Activated CD8-positive, alpha-beta T cell treated with anti-CD3 and anti-CD28 coated beads for 36 hours (primary cell): ENCODE measurements at places on chromosomes 12 and 14.
A peak's percentile ranks its signal among the peaks of the same experiment; 100 is the strongest.

- no peak for DNase-seq
These were observed 4.1 kb downstream of the PELI2 start for GRCh38 chr14:56122301-56122700.

DNA sequence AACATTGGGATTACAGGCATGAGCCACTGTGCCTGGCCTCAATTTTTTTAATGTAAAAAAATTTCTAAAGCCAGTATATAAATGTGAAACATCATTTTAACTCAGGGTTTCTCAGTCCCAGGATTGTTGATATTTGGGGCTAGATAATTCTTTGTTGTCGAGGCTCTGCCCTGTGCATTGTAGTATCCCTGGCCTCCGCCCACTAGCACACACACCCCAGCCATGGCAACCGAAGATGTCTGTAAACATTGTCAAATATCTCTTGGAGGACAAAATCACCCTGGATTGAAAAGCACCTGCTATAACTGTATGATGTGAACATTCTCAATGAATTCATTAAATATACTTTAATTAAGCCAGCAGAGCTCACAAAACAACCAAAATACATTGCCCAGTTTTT lies 8.4 kb upstream of the CIT start:
- DNase-seq, result no peak

GRCh38 chr12:110165540-110166159 lies 41.5 kb downstream of the IFT81 start:
- no peak for DNase-seq

- DNase-seq, result no peak
These were observed 491.5 kb downstream of the SLC6A15 start for GRCh38 chr12:84421103-84421502.

DNA sequence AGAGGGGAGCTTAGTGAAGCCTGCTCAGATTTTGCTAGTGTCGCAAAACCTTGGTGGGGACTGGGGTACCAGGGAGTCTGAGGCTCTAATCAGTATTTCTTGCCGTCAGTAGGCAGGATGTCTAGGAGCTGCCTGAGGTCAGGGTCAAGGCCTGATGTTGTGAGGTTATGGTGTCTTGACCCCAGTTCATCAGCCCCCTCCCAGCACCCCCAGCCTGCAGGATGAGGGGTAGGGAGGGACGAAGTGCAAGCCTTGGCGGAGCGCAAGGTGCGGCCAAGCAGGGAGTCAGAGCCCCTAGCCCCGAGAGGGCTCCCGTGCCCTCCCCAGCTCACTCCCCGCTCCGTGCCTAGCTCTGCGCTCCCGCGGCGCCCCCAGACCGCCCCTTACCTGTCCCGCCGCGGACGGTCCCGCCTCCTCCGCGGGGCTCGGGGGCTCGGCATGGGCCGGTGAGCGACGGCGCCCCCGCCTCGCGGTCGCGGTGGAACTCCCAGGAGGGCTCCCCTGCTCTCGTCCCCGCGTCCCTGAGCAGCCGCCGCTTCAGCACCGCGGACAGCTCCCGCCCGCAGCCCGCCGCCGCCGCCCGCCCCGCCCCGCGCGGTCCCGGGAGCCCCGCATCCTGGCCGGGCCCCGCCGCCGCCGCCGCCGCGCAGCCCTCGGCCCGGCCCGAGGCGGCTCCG lies 347 bp downstream of the SYNDIG1L start:
- DNase-seq, result peak; percentile 47

DNA sequence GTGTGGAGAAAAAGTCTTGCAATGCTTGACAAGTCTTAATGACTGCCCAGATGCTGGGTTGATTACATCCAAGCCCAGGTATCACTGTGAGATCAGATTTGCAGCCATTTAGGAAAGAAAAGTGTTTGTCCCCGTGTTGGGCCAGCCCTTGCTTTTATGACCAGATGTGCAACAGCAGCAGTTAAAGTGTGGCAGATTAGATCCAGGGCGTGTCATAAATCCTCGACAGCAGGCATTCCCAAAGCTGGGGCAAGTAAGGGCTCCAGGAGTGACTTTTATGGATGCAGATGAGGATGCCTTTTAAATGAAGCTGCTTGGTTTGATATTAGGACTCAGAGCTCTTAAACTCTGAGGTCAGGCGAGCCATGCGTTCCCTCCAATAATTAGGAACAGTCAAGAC lies 1.7 kb downstream of the SMOC1 start:
- no peak for DNase-seq

DNA sequence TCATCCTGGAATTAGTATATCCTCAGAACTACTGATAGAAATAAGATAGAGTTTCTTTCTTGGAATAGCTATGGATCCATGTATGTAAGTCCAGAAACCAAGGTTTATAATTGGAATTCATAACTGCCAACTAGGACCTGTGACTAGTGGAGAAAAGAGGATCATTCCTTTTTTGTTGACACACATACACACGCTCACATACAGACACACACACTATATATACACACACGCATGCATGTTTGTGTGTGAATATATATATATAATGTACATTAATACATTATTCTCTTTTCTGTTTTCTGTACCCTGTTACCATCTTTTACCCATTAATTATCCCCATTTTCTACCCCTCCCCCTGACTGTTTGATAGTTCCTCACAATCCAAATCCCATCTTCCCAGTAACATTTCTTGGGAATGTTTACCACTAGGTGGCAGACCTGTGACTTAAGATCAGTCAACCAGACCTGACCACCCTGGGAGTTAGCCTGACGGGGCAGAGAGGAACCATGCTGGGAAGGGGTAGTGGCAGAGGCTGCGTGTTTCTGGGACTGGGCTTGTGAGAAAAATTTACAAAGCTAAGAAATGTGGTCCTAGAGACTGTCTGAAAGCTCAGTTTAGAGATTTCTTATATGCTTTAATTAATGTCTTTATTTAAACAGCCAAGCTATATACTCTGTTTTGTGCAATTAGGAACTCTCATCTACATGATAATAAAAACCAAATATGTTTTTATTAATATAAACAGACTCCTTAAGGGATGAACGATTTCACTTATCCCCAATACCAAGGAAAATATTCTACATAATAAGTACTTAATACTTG lies 308.0 kb downstream of the PPFIA2 start:
- DNase-seq, result no peak

DNA sequence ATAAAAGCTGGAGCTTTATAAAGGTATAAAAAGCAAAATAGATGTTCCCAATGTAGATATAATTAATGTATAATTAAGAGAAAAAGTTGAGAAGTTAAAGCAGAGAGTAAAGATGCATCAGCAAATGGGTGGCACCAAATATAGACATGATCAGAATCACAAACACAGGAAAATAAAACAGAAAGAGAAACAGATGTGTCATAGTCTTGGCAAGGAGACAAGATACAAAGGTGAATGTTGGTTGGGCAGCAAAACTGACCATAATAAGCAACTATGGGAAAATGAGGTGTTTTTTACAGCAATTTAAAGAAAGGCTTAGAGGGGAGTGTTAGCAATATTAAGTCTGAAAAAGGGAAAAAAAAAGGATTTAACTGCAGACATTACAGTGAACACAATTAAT lies 135.4 kb upstream of the CLEC14A start:
- no peak for DNase-seq

DNA sequence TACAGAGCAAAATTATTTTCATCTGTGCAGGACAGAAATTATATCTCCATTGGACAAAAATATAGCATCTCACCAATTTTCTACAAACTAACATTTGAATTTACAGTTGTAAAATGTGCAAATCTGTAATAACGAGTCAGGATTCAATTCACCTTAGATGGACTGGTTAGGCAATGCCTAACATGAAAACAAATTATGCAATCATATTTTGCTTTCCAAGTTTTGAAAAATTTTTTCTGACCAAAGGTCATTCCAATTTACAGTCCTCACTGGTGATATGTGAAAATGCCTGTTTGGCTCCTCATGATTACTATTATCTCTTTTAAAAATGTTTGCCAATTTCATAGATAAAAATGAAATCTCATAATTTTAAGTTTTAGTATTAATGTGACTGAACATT lies 6.5 kb upstream of the CPM start:
- no peak for DNase-seq

DNA sequence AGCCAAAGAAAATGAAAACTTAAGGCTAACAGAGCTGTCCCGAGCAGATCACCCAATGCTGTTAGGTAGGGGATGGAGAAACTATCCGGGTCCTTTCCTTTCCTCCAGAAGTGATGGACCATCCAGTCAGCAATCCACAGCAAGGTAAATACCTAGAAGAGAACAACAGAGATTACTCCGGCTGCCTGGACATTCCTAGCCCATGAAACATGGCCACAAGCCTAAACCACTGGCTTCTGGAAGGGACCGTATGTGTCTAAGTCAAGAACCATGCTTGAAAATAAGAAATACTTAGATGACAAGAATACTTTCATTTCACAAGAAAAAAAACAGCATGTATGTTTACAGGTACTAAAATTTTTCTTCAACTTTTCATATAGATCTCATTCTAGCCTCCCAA lies 152.9 kb downstream of the SLC41A2 start:
- no peak for DNase-seq

DNA sequence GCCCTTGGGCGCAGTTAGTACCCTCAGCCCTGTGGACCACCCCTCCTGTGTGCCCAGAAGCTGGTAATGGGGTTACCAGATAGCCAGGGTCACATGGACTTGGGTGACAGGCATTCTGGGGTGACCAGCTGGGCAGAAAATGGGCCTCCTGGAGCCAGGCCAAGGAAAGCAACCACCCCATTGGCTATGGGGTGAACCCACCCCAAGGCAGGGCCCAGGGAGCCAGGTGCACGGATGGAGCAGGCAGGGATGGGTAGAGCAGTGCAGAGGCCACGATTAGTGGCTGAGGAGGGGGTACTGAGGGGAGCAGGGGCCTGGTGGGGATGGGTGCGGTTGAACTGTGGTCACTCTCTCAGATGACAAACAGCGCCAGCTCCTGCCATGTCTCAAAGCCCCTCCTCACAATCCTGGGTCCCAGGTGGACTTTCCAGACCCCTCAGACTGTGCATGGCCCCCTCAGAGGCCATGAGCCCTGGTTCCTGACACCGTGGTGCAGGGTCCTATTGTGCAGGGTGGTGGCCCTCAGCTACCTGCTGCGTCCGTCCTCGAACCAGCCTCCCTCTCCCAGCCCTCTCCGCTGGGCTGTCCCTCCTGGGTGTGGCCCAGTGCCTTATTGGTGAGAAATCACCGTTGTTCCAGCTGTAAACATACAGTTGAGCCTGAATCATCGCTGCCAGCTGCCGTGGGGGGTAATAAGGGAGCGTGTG lies 23.4 kb upstream of the BEGAIN start:
- no peak for DNase-seq

DNA sequence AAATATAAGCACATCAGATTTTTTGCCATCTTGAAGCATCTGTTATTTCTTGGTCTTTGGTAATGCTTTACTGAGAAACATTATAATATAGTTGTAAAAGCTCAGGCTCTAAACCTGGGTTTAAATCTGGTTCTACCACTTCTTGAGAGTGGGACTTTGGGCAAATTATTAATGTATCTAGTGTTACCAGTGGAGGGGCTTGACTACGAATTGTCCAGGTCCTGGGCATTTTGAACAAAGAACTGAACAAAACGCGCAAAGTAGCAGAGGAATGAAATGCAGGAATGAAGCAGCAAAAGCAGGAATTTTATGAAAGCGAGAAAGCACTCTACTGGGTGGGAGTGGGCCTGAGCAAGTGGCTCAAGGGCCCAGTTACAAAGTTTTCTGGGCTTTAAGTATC lies 50.8 kb downstream of the CAND1 start:
- no peak for DNase-seq

DNA sequence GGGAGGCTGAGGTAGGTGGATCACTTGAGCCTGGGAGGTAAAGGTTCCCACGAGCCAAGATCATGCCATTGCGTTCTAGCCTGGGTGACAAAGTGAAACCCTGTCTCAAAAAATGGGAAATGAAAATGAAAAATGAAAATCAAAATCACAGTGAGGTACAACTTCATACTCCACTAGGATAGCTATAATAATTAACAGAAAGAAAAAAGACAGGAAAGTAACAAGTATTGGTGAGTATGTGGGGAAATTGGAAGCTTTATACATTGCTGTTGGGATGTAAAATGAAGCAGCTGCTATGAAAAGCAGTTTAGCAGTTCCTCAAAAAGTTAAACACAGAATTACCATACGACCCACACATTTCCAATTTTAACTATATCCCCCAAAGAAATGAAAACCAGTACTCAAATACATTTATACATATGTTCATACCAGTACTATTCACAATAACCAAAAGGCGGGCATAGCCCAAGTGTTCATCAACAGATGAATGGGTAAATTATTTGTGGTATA lies 22.2 kb downstream of the SGPP1 start:
- DNase-seq, result no peak

- DNase-seq, result no peak
These were observed 113.0 kb downstream of the GLT1D1 start for GRCh38 chr12:128966203-128966810.

DNA sequence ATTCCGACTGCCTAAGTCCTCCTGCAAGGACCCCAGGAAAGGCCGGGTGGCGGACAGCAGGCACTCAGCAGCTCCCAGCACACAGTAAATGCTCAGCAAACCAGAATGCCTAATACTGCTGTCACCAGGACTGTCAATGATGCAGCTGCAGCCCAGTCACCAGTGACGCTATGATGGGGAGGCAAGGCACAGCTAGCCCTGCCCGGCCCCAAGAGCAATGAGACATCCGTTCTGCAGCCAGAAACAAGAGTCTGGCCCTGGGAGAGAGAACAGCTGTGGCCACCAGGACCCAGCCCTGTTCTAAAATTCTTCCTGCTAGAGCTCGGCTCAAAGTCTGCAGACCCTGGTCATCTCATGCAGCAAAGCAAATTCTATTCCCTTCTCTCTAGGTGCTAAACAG lies 69.8 kb downstream of the NCOR2 start:
- no peak for DNase-seq

DNA sequence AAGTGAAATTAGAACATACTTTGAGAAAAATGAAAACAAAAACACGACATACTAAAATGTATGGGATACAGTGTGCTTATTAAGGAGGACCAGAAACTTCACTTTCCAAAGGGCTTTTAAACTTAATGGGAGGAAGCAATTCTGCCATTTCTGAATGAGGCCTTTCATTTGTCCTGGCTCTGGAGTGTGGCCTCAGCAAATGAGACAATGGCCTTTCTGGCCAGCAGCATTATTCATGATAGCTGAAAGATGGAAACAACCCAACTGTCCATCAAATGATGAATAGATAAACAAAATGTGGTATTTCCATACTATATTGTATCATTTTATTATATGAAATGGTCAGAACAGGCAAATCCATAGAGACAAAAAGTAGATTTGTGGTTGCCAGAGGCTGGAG lies 338.6 kb downstream of the CEP128 start:
- DNase-seq, result no peak

- DNase-seq, result peak; percentile 20
These were observed 49.9 kb downstream of the HELB start for GRCh38 chr12:66352197-66352596.

DNA sequence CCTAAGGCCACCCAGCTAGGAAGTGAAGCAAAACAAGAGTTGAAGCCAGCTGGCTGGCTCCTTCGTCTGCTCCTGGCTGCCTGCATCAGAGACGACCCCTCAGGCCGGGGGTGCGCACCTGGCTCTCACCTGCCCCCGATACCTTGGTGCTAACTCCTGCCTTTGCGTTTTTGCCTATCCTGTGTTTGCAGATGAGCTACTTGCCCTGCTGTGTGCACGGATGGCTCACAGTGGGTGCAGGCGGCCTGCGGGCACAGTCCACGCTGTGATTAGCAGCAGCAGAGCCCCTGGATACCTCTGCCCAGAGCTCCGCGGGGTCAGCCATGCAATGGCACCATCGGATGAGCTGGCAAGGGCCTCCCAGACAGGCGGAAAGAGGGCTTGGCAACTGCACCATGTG lies 31.2 kb upstream of the FZD10 start:
- no peak for DNase-seq

- no peak for DNase-seq
These were observed 5.8 kb downstream of the SLC48A1 start for GRCh38 chr12:47778881-47779280.

GRCh38 chr14:89430391-89431236 lies 13.6 kb upstream of the FOXN3 start:
- peak; percentile 71 for DNase-seq

- no peak for DNase-seq
These were observed 49.4 kb upstream of the RIN3 start for GRCh38 chr14:92464156-92464555.
